ENCODE measurements at places on chromosomes 11 and 22.

- no peak for DNase-seq
Observed at GRCh38 chr11:61710019-61710418, 29.8 kb downstream of the DAGLA start.

GRCh38 chr11:71423181-71423790 lies 24.9 kb downstream of the DHCR7 start:
- no peak for DNase-seq

GRCh38 chr22:35064664-35065063 lies 1.3 kb upstream of the ISX start:
- no peak for DNase-seq

- DNase-seq = no peak
Observed at GRCh38 chr22:47161631-47162030, 399.2 kb downstream of the TBC1D22A start.

- DNase-seq = no peak
Observed at GRCh38 chr11:110971140-110971539, 258.9 kb upstream of the ARHGAP20 start.

GRCh38 chr22:30325065-30325720 lies 1.5 kb downstream of the TBC1D10A start:
- no peak for DNase-seq

DNA sequence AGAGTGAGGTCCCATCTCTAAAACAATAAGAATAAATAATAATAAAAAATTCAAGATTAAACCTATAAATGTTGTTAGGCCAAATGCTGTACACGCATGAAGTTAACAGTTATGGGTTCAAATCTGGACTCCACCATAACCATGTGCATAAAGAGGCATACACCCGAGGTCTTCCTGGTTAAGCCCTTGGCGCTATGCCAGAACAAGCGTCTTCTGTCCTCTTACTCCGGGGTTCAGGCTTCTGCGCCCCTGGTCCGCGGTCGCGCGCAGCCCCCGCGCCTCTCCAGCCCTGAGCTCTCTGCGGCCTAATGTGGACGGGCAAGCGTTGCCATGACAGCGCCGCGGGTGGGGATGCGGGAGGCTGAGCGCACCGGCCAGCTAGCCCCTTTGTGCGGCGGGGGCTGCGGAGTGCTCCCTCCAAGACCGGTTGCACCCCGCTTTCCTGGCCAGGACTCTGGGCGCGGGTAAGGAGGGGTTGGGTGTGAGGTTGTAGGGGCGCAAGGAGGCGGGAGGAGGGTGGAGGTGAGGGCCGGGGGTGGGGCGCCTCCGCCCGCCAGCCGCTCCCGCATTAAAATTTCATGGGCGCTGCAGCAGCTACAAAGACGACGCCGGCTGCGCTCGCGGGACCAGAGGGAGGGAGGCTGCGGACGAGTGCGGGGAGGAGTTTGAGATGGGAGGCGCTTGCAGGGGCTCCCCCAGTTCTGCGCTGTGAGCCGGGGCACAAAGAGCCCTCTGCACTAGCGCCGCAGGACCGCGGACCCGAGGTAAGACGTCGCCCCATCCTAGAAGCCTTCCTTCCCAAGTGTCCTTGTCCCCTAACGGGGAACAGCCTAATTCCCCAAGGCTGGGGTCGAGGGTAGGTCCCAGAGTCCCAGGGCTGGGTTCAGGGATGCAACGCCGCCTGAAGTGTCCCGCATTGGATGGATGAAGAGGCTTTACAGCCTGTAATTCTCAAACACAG lies at the start of gene MIAT:
TSS of gene MIAT (plus strand) at position 698 of the 961 bp plus-strand sequence.
- peak; percentile 69 for DNase-seq

GRCh38 chr11:105071089-105071732 lies 26.1 kb upstream of the CARD16 start:
- DNase-seq = peak; percentile 4

DNA sequence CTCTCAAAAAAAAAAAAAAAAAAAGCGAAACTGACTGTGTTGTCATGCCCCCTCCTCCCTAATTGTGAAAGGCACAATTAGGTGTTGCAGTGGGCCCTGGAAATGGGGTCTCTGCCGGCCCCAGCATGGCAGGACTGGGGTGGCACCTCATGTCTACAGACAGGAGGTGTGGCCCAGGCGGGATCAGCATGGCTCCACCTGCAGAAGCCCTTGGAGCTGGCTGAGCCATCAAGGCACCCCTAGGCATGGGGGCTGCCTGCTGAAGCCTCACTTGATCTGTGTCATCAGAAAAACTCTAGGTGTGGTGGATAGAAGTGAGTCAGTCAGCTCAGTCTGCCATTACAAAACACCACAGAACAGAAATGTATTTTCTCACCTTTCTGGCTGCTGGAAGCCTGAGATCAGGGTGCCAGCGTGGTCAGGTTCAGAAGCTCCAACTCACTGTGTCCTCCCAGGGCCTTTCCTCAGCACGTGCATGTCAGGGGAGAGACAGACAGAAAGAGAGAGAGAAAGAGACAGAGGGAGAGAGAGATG lies 10.1 kb upstream of the B4GALNT4 start:
- peak; percentile 24 for DNase-seq

DNA sequence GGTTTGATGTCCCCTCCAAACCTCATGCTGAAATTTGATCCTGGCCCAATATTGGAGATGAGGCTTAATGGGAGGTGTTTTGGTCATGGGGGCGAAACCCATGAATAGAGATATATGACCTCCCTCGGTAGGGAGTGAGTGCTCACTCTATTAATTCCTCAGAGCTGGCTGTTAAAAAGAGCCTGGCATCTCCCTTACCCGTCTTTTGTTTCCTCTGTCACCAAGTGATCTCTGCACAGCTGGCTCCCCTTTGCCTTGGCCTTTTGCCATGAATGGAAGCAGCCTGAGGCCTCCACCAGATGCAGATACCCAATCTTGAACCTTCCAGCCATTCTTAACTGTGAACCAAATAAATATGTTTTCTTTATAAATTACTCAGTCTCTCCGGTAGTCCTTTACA lies 4.5 kb upstream of the CCDC81 start:
- no peak for DNase-seq

Measured in stimulated activated CD4-positive, alpha-beta T cell treated with anti-CD3 and anti-CD28 coated beads, Interleukin-4, amount 100 ng/mL, for 24 hours (primary cell).